ENCODE measurements at places on chromosomes 2 and 18.

GRCh38 chr2:146031158-146031557 lies 1511.2 kb upstream of the ZEB2 start:
- DNase-seq: no peak

DNA sequence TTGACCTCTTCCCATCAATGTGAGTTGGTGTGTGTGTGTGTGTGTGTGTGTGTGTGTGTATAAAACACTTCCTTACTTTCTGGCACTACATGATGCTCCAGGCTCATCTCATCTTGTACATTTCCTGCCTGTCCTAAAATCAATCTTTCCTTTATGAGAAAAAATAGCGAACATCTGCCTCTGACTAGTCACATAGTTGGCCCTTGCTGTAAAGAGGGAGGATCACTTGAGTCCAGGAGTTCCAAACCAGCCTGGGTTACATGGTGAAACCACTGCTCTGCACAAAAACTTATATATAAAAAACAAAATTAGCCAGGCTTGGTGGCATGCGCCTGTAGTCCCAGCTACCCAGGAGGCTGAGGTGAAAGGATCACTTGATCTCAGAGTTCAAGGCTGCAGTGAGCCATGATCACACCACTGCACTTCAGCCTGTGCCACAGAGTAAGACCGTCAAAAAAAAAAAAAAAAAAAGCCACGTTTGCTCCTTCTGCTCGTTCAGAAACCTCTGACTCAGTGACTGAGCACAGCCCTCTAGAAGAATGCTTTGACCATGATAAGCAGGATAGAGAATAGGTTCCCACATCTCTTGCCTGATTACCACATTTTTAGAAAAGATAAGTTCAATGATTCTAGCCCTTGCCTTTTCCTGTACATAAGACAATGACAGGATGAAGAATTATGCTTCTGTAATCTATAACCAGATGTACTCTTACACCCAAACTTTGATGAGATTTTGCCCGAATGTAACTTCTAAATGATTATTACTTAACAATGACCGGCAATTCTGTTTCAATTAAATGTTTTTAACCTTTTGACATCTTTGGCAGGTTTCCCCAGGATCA lies 45.2 kb upstream of the ST3GAL5 start:
- DNase-seq: no peak

DNA sequence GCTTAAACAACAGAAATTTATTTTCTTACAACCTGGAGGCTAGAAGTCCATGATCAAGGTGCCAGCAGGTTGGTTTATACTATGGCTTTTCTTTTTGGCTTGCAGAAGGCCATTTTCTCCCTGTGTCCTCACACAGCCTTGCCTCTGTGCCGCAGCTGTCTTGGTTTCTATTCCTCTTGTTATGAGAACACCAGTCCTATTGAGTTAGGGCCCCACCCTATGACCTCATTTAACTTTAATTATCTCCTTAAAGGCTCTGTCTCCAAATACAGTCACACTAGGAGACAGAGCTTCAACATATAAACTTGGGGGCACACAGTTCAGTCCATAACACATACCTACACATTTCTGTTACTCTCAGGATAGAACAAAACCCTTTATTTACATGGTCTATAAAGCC lies 17.3 kb upstream of the RHOB start:
- no peak for DNase-seq

DNA sequence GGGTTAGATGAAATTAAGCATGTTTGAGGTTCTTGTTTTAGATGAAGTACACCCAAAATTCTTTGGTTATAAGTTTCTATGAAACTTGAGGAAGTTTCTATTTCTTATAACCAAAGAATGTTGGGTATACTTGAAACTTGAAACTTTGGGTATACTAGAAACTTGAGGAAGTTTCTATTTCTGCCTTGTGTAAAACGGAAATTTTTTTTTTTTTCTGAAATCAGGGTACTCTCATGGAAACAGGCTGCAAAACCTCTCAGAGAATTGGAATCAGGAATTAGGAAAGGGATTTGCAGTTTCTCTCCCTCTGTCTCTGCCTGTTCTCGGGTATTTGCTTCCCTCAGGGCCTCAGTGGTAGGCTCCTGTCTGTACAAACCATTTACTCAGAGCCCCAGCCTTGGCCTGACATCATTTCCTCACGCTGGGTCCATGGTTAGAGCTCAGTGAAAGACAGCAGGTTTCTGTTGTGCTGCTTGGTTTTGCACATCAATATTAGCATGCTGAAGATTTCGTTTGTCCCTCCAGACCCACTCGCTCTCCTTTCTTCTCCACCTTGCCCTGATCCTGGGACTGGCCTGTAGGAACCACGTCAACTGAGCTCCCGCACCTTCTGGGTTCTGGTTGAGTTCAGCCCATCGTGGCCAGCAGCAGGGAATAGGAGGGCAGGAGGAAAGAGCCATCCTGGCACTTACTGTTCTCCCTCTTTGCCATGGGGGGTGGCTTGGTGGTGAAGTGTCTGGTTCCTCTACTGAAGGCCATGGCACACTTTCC lies 106.4 kb downstream of the POLR1A start:
- DNase-seq: no peak

GRCh38 chr2:83368916-83369315 lies 1090.2 kb downstream of the SUCLG1 start:
- DNase-seq: no peak

DNA sequence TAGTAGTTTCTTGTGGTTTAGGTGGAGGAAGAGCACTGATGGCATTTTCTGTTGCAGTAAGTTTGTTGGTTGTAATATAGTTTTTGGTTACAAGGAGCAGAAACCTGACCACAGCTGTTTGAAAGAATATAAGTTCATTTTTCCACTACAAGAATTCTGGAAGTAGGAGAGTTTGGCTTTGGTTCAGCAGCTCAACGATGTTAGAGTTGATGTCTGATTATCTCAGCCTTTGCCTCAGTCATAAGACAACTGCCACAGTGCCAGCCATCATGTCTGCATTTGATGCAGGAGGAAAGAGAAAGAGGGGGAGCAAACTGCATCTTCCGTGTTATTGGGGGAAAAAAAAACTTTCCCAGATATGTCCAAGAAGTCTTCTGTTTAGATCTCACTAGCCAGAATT lies 119.1 kb downstream of the LYPD1 start:
- no peak for DNase-seq

DNA sequence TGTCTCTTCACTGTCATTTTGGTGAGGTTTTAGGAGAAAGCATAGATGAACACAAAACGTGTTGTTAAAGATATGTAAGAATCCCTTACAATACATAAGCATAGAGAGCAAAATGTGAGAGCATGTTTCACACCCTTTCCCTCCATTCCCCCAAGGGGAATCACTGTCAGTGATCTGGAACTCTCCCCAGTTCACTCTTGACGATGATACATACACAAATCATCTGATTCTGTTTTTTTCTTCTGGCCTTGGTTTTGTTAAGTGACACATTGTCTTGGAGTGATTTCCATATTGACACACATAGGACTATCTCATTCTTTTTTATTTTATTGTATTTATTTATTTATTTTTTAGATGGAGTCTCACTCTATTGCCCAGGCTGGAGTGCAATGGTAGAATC lies 53.7 kb upstream of the TANC1 start:
- DNase-seq: no peak

DNA sequence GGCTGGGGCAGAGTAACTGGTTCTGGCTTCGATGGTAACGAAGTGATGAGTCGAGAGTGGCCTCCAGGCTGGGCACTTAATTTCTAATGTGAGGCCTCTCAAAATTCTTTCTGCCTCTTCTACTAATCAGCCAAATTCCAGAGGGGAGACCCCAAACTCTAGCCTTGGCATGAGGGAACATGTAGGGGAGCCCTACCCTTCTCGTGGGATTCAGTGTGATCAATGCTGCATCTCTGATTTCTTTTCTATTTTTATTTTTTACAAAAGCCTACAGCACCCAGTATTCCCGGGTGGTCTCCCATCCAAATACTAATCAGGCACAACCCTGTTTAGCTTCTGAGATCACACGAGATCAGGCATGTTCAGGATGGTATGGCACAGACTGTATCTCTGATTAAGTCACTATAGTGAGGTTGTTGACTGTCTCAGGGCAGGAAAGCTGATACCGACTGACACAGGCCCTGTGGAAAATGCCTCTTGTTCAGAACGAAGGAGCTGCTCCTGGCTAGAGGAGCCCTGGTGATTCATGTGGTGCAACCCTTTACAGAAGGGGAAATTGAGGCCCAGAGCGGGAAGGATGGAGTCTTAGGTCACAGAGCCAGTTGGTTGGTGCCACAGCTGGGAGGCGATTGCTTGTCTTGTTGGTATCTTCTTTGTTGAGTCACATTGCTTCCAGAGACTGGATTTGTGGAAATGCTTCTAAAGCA lies 126.3 kb upstream of the HS6ST1 start:
- DNase-seq: no peak

GRCh38 chr2:216774620-216775019 lies 79.3 kb upstream of the IGFBP5 start:
- no peak for DNase-seq

Measured in stimulated activated CD4-positive, alpha-beta T cell treated with anti-CD3 and anti-CD28 coated beads, TNF-alpha, amount 100 ng/mL, for 1 hour (primary cell).